ENCODE measurements at places on chromosomes 1 and 21.

DNA sequence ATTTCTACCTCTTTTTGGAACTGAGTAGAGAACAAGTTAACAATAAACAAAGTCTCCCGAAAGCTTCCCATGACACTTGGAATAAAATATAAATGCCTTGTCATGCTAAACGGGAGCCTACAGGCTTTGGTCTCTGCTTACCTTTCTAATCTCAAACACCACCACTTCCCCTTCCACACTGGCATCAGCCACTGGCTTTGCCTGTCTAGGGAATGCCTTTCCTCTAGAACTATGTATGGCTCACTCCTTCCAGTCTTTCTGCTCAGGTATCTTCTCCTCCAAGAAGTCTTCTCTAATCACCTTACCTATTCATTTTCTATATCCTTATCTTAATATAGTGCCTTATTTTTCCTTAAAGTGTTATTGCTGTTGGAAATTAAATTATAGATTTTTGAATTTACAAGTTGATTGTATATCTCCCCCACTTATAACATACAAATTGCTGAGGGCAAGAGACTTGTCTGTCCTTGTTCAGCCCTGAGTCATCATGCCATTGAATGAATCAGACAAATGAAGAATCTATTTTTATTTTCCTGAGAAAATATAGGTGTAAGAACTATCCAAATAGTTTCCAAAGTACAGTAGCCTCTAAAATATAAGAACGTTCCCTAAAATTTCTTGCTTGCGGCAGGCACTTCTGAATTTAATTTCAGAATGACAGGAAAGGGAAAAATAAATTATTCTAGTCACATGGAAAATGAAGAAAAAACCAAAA, 119.2 kb downstream of the TM2D1 start:
- no peak for DNase-seq

GRCh38 chr1:244901400-244902015, 37.2 kb upstream of the HNRNPU start:
- no peak for DNase-seq

- DNase-seq = no peak
These were observed 4.2 kb downstream of the SFPQ start for GRCh38 chr1:35188578-35189392.

DNA sequence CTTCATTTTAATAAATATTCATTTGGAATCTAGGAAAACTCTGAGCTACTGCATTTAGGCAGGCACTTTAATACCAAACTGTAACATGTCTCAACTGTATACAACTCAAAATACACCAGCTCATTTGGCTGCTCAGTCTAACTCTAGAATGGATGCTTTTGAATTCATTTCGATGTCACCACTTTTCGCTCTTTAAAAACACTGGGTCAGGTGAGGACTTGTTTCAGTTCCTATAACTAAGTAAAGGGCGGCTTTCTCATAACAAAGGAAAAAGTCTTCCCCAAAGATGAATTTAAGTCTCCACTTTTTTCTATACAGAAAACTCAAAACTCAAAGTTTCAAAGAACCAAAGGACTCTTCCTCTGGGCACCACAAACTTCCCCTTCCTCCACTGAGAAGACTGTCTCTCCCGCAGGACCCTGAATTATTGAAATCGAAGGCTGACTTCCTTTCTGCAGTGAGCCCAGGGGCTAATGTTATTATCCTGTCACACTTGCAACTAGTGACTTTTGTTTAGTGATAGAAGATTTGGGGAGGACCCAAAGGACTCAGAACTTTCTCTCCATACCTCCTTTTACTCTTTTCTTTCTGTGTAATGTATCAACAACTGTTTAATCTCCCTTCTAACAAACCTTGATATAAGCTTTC, 9.7 kb upstream of the DHX9 start:
- DNase-seq = no peak

DNA sequence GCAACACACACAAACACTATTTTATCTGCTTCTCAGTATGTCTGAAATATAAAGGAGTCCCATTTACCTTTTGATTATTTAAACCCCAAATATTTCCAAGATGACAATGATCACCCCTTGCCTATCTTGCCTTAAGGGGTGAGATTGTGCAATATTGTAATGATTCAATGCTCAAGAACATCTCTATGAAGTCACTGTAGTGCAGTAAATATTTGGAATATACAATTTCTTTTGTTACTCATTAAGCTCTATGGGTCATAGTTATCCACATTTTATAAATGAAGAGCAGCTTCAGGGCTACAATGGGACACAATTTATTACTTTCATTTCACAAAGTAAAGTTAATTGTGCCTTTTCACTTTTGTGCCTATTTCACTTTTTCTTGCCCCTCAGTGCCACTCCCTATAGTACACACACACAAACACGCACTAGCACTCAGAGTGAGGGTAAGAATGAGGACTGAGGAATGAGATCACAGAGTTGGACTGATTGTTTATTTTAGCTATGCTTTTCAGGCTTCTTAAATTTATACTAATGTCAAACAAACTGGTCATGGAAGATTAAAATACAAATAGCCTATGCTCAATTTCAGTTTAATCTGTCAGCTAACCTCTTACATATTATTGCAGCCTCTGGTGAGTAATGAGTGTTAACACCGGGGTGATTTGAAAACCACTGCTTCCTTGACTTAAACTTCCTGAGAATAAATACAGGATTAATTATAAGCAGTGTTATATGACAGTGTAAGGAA, 521.0 kb upstream of the B3GALT2 start:
- DNase-seq = no peak

All from pons (tissue), 1 donor.